ENCODE measurements at places on chromosomes 12 and 14.
A peak's percentile ranks its signal among the peaks of the same experiment; 100 is the strongest.

DNA sequence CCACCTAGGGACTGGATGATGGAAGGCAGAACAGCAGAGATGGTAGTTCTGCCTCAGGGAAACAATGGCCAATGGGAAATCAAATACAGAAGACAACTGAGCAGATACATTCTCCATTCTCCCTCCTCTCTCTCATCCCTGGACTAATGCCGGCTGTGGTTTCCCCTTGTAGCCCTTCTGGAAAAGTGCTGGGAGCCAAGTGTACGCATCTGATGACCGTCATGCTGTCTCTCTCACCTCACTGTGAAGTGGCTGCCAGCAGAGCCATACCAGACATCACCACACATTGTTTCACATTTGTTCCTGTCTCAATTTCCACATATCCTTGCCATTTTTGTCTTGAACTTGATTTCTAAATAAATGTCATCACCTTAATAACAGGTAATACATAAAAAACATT lies 3.1 kb downstream of the TAS2R46 start:
- no peak for DNase-seq

- no peak for DNase-seq
Observed at GRCh38 chr12:47734725-47735480, 9.6 kb upstream of the ENDOU start.

DNA sequence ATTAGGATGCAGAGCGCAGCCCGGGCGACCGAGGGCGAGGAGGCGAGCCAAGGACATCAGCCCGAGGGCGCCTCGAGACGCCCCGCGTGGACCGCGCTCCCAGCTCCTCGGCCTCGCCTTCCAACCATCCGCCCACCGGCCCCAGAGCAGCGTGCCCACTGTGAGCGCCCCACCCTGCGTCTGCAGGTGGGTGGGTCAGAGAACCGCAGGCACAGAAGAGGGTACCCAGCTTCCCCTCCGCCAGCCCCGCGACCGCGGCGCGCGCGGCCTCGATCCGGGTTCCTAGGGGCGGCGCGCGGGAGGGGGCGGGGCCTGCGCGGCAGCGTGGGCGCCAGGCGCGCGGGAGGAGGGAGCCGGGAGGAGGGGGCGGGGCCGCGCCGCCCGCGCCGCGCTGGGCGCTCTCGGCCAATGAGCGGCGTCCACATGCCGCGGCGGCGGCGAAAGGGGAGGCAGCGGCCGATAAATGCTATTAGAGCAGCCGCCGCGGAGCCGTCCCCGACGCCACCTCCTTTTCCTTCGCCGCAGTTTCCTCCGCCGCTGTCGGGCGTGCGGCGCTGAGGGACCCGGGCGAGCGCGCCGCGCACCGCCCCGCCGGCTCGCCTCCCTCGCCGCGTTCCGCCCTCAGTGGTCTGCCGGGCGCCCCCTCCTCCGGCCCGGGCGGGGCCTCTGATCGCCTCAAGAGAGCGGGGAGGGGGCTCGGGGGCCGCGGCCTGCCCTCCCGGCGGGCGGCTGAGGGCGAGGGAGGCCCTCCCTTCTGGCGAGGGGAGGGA lies at the start of gene ATP2A2:
TSS of gene ATP2A2 (plus strand) at position 469 of the 770 bp plus-strand sequence. CDS start 543 bp downstream, outside the sequence.
- DNase-seq, result peak; percentile 87

- DNase-seq, result peak; percentile 42
Observed at GRCh38 chr12:105109465-105110212, 2.1 kb downstream of the WASHC4 start.

- DNase-seq, result no peak
Observed at GRCh38 chr12:75782069-75782581, 249.5 kb downstream of the PHLDA1 start.

DNA sequence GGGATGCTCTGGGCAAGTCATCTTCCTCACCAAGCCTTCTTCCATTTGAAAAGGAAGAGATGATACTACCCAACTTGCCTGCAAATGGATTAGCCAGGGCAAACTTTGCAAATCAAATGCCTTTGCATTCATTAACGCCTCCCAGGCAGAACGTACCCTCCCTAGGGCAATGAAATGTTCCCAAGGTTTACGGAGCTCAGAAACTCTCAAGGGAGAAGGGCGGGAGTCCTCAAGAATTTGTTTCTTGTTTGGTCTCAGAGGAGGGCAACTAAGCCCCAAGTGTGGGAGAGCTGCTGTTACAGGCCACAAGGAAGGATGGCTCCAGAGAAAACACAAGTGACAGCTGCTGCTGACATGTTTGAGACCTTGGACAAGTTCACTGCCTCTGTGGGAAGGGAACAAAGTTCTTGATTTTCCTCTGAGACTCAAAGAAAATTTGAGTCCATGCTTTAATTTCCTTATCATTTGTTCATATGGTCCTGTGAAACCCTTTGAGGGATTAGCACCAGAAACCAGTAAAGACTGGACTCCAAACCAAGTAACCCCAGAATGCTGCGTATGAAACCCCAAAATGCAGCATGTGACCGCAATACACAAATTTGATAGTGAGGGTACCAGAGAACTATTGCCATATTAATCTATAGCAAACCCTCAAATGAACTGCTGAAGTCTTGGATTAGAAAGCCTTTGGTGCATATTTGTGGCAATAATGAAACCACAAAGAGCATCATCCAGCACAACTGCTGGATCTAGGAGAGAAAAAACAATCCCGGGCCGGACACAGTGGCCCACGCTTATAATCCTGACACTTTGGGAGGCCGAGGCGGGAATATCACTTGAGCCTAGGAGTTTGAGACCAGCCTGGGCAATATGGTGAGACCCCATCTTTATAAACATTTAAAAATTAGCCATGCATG lies 22.9 kb downstream of the SPTB start:
- DNase-seq, result no peak

DNA sequence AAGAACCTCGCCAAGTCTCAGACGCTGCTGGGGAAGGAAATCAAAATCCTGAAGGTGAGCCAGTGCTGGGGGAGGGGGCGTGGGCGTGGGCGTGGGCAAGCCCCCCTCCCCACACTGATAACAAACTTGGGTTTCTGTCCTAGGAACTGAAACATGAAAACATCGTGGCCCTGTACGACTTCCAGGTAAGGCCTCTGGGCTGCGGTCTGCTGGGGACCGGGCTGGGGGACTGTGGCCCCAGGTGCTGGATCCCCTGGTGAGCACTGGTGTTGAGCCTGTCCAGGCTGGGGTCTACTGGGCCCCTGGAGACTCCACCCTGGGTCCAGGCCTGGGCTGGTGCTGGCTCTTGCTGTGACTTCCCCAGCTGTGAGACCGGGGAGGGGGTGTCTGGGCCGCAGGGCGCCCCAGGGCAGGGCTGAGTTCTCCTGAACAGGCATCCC lies 1.2 kb downstream of the ULK1 start:
- no peak for DNase-seq

- peak; percentile 66 for DNase-seq
Observed at GRCh38 chr14:22748631-22749068, 17.8 kb upstream of the OXA1L start.

DNA sequence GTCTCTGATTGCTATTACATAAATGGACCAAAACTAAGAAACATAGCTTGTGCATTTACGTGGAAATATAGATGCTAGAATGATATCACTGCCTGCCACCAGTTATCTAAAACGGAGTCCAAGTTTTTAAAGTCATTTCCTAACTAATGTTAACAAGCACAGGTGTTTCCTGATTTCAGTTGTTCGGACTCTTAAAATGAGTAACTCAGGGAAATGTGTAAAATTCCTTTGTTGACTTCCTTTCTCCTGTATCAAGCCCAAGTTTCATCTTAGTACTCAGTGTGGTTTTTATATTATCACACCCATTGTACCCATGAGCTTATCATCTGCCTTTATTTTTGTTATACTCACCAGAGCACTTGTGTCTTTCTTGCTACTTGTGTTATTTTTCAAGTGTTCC lies 13.2 kb upstream of the PRKCH start:
- DNase-seq, result peak; percentile 71

GRCh38 chr12:4252601-4253000 lies 21.0 kb upstream of the CCND2 start:
- no peak for DNase-seq

- DNase-seq, result no peak
Observed at GRCh38 chr14:102258136-102258535, 46.8 kb downstream of the MOK start.

DNA sequence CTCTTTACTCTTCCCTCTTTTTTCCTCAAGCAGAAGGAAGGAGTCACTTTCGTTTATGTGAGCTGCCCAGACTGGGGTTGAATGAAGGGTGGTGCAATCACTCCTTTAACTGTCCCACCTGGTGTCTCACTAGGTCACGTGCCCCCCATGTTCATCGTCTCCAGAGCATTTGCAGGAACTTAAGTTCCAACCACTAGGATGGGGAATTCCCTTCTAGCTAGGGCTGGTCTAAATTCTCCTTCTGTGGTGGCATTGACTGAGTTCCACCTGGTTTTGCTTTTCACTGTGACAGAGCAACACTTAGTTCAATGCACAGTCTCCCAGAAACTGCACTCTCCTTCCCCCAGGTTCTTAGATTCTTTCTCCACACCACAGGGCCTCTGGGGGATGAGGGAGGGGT lies 9.5 kb downstream of the FANCM start:
- DNase-seq, result no peak

DNA sequence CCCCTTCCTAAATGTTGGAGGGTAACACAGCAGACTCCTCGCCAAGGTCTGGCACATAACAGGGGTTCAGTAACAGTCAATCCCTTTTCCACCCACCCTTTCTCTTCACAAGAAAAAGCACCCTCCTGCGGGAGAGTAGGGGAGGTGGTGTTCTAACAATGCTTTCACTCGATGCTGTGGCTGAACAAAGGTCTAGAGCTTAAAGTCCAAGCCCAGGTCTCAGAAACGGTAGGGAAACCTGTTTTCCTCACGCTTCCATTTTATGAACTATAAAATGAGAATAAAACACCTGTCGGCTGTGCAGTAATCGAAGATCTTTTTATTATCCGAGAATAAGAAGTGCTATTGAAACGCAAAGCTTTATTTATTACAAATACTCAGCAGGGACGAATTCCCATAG lies 20.9 kb upstream of the CACNA2D4 start:
- no peak for DNase-seq

- no peak for DNase-seq
Observed at GRCh38 chr14:49569281-49569680, 16.9 kb downstream of the RPS29 start.

- peak; percentile 53 for DNase-seq
Observed at GRCh38 chr14:103103461-103104388, 9.2 kb downstream of the EXOC3L4 start.

GRCh38 chr12:24135158-24135850 lies 185.8 kb upstream of the SOX5 start:
- DNase-seq, result no peak

Measured in KBM-7 (cell line).